Common myeloid progenitor, CD34-positive (primary cell): ENCODE measurements at places on chromosomes 6 and 20.

- DNase-seq = no peak
Measured at GRCh38 chr6:142336183-142336582, 34.4 kb downstream of the ADGRG6 start.

DNA sequence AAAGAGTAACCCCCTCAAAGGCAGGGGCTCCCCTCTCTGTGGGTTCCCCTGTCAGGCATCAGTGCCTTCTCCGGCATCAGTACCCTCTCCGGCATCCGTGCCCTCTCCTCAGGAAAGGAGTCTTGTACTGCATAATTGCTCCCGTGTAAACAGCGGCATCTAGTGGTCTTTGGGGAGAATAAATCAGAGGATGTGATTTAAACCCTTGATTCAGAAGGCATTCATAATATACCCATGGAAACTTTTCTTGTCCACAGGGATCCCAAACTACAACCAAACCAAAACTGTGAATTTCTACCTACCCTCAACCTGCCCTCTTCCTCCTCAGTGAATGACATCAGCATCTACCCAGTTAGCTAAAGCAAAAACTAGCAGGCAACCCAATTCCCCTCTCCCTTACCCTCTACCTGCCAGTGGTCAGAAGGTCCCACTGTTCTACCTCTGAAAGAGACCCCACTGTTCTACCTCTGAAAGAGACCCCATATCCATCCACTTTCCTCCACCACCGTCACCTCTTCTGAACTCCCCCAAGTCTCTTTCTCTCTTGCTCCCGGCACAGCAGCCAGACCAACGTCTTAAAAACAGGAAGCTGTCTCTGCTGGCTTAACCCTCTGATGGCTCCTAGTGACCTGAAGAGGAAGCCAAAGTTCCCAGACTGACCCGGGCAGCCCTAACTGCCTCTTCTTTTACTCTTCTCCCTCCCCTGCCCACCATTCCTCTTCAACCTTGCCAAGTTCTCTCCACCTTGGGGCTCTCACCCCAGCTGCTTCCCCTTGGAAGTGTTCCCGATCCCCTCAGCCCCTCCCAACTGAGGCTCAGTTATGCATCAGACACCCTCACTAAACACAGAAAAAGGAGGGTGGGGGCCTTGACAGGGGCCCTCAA, 27.2 kb downstream of the UBE2V1 start:
- DNase-seq = peak; percentile 65

DNA sequence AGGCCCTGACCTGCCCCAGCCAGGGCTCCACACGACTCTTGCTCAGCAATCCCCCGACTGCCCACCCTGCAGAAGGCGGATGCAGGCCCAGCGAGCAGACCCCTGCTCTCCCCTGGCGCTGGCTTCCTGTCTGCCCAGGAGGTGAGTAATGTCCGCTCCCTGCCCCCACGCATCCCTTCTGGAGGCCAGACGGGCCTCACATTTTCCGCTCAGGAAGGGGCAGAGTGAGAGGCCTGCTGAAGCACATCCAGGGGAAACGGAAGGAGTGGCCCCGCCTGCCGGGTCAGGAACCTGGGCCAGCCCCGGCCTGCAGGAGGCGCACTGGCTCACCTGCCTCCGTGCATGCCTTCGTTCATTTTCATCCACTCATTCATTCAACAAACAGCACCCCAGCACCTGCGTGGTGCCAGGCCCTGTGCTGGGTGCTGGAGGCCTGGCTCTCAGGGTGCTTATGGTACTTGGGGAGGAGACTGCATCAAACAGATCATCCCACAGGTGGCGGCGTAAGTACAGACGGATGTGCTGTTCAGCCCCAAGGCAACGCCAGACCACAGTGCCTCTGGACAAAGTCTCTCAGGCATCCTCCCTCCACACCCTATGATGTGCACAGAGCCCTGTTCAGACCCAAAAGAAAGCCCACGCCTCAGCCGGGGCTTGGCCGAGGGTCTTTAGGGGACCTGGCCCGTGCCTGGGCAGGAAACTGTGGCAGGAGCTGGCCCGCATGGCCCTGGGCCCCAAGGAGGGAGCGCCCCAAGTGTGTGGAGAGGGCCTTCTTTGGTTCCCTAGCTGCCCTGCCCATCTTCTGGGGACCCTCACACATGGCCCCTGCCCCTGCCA, 112.1 kb downstream of the ASXL1 start:
- peak; percentile 70 for DNase-seq

- no peak for DNase-seq
Measured at GRCh38 chr20:17875106-17875980, 93.3 kb downstream of the SNX5 start.

DNA sequence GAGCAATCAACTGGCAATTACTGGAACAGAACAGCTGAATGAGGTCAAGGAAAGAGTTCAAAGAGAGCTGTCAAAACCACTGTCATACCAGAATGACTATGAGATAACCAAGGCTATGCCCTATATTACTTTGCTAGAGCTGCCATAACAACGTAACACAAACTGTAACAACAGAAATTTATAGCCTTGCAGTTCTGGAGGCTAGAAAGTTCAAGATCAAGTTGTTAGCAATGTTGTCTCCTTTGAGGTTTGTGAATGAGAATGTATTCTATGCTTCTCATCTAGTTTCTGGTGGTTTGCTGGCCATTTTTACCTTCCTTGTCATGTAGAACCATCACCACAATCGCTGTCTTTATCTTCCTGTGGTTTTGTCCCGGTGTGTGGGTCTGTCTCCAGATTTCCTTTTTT, 1323.0 kb upstream of the GJE1 start:
- peak; percentile 56 for DNase-seq
